ENCODE measurements at places on chromosomes 16 and 17.

DNA sequence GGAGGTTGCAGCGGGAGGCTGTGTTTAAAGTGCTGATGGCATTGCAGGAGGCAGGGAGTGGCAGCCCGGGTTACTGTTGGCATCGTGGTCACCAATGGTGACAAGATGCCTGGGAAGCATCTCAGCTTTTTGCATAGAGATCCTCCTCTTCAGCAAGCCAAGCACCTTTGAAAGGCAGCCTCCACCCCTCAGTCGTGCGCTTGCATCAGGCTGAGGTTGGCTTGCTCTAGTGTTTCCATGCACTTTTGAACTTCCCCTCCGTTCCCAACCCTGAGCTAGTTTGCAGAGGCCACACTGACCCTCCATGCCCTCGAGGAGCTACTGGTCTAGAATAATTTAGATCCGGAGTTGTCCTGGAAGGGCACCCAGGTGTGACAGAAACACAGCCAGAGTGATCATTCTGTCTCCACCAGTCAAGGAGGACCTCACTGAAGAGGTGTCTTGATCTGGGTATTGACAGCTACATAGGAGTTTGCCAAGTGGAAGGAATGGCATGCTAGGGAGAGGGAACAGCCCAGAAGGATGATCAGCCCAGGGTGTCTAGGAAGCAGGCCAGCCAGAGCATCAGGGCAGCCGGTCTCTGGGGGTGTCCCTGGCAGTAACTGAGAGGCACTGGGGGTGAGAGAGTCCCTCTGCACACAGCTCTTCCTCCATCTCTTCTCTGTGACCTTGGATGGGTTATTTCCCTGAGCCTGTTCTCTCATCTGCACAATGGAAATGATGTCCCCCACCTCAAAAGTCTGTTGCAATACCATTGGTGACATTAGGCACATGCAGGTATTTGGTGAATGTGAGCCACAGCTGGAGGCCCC lies 7.7 kb downstream of the BEAN1 start:
- DNase-seq, result no peak

- DNase-seq, result no peak
Measured at GRCh38 chr17:19724501-19725420, 8.4 kb upstream of the SLC47A2 start.

DNA sequence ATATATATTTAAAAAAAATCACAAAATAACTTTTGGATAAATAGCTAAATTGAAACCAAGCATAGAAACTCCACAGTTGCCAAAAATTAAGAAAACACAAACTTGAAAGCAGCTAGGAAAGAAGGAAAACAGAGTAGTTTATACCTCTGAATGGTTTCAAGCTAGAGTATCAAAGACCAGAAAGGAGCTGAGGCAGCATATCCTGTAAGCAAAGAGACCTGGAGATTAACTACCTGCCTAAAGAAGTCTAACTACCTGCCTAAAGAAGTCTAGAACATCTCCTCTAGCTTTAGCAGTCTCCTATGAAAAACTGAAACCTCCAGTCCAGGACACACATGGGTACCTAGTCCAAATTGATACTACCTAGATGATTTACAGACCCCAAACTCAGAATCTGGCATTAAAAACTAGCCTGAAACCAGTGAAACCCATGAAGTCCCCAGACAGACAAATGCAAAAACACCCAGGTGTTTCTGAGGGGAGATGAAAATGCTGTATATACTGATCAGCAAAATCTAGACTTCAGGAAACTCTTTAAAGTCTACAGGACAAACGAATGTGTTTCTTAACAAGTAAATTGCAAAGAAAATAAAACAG lies 17.6 kb downstream of the APPBP2 start:
- DNase-seq, result no peak

DNA sequence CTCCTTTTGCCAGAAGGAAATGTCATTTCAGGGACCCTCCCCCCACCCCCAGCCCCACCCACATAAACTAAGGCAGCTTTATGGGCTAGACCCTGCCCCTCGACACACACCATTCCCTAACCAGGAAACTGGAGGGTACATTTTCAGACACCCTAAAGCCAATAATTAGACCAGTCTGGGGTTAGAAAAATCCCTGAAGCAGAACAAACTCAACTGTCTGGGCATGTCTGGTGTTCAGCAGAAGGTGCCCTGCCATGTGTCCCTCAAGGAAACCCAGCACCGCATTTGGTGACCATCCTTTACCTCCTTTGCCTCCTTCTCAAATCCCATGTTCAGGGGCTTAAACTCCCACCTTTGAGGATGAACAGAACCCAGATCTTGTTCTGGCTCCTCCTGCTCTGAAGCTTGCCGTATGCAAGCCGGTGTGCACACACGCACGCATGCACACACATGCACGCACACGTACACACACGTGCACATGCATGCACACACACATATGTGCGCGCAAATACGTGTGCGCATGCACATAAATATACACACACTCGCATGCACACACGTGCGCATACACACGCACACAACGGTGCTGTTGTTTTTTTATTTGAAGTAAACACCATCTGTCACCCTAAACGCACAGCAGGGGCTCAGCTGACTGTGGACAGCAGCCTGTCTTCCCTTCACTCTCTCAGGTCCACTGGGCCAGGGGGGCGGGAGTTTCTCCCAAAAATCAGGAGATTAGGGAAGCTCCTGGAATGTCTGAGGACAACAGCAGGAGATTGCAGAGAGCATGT lies 156.8 kb upstream of the TNRC6C start:
- DNase-seq, result no peak

DNA sequence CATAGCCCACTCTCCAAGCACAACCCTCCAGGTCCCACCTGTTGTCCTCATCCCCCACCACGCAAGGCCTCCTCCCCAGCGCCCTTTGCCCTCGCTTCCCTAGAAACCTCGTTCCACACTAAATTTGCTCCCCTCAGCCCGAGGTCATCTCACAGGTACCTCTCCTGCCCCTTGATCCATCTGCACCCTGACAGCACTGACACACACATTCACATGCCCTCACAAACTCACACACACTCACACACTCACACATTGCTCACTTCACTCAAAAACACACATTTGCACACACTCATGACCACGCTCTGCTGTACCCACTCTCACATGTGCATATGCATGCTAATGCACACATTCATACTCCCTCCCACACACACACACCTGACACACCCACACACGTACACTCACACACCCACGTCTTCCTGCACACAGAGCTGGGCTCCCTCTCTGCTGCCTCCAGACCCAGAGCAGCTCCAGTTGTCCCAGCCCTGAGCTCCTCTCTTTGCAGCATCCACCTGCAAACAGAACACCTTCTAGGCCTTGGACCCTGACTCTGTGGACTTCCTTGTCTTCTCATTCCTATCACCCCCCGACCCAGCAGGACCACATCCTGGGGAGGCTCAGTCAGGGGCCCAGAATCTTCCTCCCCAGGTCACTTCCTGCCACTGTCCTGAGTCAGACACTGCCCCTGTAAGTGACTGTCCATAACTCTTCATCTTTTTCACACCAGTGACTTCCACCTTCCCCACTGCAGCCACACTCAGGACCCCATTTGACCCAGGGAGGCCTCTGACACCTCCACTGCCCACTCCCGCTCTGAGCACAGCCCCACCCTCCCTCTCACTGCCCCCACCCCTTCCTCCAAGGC lies 4.9 kb downstream of the ASGR2 start:
- DNase-seq, result no peak

DNA sequence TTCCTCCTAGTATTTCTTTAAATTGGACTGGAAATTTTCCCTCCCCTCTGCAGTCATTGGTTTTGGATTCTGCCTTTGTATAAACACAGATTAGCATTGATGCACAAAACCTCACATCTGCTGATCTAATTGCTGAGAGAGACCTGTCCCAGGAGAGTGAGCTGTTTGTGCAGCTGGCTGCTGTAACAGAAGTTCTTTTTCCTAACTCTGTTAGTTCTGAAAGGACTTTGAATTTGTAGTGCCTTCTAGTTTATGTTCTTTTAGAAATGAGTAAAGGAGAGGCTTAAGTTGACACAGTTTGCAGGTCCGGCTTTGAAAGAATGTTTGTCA lies 45.2 kb upstream of the KPNB1 start:
- DNase-seq, result no peak

All from neural crest cell (in vitro differentiated cells).